ENCODE measurements at places on chromosomes 16 and 17.

- no peak for DNase-seq
Measured at GRCh38 chr17:32847977-32848376, 28.9 kb downstream of the MYO1D start.

DNA sequence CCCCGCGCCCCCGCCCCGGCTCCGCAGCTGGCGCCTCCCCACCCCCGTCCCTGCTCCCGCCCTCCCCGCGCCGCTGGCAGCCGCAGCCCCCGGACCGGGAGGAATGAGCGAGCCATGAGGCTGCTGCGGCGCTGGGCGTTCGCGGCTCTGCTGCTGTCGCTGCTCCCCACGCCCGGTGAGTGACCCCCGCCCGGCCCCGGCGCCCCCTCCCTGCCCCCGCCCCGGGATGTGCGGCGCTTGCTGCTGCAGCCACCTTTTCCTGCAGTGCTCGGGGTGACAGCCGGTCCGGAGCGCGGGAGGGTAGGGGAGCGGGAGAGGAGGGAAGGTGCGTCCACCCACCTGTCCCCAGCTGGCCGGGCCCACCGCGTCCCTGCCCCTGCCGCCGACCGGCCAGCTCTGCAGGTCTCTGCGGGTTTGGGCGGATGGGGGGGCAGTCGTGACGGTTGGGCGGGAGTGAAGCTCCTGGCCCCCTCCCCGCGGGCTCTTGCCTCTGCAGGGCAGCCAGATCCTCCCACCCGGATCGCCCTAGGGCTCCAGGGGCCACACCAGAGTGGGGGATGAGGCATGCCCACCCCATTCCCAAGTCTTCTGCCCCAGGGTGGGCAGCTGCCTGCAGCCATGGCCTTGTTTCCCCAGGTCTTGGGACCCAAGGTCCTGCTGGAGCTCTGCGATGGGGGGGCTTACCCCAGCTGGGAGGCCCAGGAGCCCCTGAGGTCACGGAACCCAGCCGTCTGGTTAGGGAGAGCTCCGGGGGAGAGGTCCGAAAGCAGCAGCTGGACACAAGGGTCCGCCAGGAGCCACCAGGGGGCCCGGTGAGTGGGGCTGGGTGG lies 513 bp downstream of the ADAM11 start:
- no peak for DNase-seq

GRCh38 chr17:32256012-32256700 lies 9.5 kb upstream of the RHBDL3 start:
- no peak for DNase-seq

- DNase-seq = no peak
Measured at GRCh38 chr17:14301279-14302090, 604 bp downstream of the HS3ST3B1 start.

GRCh38 chr16:11020792-11021551 lies 76.6 kb downstream of the CLEC16A start:
- no peak for DNase-seq

- DNase-seq = peak; percentile 29
Measured at GRCh38 chr16:1564325-1564724, 30.9 kb downstream of the TMEM204 start.

- no peak for DNase-seq
Measured at GRCh38 chr17:9203771-9204425, 182.6 kb downstream of the NTN1 start.

DNA sequence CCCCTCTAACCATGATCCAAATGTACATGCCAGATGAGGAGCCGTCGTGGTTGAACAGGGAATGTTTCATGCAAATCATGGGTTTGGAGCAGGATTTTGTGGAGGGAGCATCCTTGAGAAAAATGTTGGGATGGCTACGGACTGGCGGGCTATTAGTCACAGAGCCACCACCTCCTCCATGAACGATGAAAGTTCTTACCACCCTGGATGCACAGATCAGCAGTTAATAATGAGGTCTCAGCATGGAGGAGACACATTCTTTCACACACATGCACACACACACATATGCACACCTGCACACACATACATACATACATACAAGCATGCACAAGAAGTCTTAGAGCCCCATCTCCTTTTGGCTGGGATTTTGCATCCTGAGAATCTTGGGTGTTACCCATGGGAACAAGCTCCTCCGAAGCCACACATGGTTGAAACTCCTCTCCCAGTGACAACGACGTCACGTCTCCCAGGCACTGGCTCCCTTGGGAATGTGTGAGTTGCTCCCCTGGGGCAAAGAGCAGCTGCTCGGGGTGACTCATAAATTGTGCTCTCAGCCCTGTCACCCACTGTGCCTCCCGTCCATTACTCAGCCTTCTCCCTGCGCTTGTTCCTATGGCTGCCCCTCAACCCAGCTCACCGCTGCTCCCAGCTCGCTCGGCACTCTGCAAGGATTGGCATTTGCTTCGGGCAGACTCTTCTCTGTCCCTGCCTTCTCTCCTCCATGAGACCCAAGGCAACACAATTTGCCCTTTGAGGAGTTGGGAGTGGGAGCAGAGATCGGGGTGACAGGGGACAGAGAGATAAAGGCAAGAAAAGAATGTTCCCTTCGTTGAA lies 344.6 kb downstream of the SOX9 start:
- peak; percentile 49 for DNase-seq

- no peak for DNase-seq
Measured at GRCh38 chr16:28189245-28189644, 22.5 kb downstream of the XPO6 start.

DNA sequence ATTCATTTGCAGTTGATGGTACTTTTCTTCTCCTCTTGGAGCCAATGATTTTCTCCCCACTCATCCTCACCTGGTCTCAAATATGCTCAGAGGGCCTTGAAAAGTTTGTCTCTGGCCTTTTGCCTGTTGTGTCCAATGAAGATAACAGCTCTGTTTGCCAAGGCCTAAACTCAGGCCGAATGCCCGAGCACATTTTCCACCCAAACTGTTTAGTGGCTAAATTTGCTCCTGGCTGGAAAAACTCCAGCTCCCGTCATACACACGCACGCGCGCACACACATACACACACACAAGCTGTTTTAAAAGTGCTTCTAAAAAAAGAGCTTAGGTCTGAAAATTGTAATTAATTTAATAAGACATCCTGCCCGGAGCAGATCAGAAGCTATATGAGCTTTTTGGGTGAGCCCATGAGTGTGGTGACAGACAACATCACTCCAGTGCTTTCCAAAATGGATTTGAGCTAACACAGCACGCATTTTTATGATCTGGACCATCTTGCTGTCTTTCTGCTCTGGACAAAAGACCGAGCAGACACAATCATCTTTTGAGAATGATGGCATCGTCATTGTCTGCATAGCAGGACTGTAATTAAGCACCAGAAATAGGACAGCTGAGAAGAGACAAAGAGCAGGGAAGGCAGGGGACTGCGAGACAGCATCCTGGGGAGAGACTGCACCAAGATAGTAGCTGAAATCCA lies 48.9 kb downstream of the IRX6 start:
- DNase-seq = no peak
